Nucleus accumbens (tissue), 56 donors: ENCODE measurements at places on chromosomes 13 and 19.

- no peak for DNase-seq
These were observed 254.4 kb upstream of the KLF12 start for GRCh38 chr13:74388626-74389025.

DNA sequence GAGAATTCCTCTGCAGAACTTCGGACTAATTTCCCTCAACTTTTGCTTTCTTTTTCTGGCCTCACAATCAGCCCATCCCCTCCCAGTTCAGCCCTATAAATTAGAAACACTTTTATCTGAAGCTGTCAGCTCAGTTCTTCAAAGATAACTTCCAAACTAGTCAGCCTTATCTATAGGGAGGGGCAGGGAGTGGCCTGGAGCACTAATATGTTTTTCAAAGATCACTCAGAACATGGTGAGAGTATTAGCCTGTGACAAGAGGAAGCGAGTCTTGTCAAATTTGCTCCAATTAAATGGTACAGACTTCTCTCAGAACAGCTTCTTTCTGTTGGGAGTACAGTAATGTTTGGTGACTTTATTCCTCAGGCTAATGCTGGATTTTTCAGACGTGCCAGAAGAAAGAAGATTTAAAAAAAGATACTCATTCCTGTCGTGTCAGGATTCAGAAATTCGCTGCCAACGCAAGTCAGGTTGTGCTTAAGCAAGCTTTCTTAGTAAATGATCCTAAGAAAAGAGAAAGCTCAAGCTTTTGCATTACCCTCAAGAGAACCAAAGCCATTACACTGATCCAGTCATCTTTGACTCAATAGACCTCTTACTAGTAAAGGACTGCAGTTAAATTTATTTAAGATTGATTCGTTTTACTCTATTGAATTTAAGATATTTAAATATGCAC, 1033.6 kb downstream of the SLITRK5 start:
- no peak for DNase-seq

GRCh38 chr13:29679396-29680053, 84.0 kb upstream of the SLC7A1 start:
- no peak for DNase-seq

DNA sequence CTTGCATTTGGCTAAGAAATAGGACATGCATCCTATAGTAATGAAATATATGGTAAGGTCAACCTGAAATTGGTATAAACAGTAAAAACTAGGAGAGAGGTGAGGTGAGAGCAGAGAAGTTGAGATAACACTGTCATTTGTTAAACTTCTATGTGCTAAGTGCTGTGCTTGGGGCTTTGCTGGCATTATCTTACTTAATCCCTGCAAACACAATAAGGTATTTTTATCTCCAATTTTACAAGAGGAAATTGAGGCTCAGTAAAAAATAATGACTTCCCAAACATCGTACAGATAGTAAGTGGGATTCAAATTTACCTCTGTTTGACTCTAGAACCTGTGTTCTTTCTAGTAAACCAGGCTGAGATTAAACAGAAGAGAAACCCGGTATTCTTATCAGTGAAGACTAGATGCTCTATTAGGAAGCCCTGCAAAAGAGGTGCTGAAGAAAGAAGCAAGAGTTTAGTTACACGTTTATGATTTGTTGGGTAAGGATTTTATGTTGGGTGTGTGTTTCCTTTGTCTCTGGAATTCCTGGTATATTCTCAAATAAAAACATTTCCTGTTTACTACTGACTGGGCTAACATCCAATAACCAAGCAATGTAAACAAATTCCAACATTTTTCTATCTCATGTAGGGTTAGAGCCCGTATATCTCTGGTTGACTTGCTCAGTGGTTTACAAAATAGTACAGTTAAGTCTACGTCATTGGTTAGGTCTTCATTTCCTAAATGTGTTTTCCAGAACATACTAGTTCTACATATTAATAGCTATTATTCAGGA, 137.3 kb upstream of the FNDC3A start:
- no peak for DNase-seq

- DNase-seq: no peak
These were observed 232.0 kb downstream of the B3GLCT start for GRCh38 chr13:31431722-31432137.

- DNase-seq: no peak
These were observed 4.8 kb downstream of the RPS16 start for GRCh38 chr19:39430675-39431593.

GRCh38 chr19:45444318-45445041, 20.8 kb upstream of the ERCC1 start:
- no peak for DNase-seq

DNA sequence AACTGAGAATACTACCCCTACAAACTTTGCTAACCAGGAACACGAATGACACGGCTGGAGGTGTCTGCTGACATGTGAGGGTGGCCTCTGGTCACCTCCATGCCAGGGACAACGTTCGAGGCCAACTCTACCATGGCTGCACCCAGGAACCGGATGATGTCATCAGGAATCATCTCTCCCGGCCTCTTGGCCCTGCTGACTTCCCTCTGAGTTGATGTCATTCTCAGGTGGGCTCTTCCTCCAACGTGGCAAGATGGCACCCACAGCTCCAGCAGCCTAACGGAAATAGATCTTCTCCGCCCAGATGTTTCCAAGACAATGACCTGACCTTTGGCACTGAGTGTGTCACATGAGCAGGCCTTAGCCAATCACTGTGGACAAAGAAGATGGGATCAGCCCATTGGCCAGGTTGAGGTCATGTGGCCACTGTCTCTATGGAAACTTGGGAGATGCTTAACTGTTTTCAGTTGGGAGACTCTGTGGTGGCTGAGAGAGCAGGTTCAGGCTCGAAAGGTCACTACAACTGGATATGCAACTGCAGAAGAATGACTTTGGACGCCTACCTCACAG, 15.0 kb downstream of the MBD3L2B start:
- DNase-seq: no peak

DNA sequence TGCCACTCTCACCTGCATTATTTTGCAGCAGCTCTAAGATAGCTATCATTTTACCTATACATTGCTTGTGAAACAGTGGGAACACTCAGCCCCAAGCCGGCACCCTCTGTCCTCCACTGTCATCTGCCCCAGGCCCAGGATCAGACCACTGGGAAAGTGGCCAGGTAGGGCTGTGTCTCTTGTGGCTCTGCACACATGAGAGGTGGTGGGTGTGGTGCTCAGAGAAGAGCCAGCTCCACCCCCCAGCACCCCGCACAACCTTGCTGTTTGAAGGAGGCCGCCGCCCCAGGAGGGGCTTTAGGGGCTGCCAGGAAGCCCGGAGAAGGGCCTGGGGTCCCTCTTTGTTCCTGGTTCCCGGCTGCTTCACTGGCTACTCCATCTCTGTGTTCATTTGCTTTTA, 26.6 kb downstream of the PPP1R37 start:
- no peak for DNase-seq

GRCh38 chr13:20398459-20398858, 127.2 kb downstream of the CRYL1 start:
- DNase-seq: no peak

DNA sequence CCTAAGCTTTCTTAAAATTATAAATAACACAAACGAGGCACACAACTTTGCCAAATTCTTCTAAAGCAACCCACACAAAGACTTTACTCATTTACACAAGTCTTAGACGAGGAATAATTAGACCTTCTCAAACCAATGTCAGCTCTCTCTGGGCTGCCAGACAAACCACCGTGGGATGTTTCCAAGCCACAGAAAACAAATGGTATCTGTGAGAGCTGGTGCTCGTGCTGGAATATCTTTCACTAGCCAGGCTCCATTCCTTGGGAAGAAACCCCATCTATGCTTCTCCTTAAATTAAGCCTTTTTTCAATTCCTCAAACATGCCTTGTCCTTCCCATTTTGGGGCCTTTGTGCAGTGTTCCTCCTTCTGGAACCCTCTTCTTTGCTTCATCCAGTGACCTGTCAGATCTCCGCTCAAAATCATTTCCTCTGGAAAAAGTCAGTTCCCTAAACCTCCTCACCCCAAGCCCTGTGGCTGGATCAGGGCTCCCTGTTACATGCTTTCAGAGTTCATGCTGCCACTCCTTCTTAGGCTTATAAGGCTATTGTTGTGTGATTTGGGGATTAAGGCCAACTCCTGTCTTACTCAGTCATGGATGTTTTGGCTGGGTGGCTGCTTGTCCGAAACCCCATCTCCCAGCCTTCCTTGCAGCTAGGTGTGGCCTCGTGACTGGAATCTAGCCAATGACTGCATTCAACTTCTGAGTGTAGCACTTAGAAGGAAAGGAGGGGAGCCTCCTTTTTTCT, 64.2 kb upstream of the GTF2F2 start:
- no peak for DNase-seq

- no peak for DNase-seq
These were observed 1.3 kb upstream of the RSPH6A start for GRCh38 chr19:45816236-45817009.
